Activated CD4-positive, alpha-beta T cell treated with anti-CD3 and anti-CD28 coated beads, Interleukin-2, amount 50 U/mL, for 16 hours (primary cell): ENCODE measurements at places on chromosomes 7 and 10.

DNA sequence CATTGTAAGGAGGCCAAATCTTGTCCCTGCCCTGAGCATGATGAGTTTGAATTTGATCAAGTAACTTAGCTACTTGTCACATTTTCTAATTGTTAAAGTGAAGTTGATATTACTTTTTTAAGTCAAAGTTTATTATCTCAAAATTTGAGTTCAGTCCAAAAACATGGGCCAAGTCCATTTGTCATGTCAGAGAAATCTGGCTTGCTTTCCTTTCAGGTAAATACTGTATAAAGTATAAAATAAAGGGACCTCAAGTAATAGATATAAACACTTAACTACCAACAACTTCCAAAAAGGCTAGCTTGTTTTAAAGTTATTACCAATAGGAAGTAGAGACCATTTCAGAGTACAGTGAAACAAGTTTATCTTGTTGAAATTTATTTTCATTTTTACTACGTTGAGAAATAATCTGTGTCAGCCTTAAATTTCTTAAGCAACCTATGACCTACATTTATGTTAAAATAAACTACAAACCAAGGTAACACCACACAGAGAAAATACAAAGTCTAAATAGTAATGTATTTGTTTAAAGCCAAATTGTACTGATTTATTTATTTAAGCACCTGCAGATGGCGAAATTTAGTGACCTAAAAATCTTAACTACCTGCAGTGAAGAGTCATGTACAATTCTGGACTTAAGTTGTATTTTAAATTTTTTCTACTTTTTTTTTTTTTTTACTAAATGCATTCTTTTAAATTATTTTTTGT lies 36.5 kb downstream of the FHIP2A start:
- no peak for DNase-seq

DNA sequence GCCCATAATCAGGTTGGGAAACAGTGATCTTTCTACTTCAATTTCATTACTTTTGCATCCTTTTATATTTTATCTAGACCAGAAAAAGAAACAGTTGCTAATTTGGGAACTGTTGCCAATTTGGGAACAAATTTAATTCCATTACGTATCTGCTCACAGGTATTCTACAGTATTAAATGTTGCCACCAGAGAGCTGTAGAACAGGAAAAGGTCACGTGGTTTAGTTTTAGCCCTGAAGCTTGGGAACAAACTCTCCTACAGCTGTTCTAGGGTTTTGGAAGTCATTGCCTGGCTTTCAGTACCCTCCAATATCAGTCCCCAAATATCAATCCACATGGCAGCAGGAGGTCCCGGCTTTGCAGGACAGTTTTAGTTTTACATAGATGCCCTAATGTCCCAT lies 172.7 kb downstream of the DGKI start:
- no peak for DNase-seq

- DNase-seq = no peak
Observed at GRCh38 chr10:72679838-72680241, 12.1 kb upstream of the MCU start.

GRCh38 chr7:47763063-47763974 lies 181.4 kb upstream of the TNS3 start:
- no peak for DNase-seq

- DNase-seq = no peak
Observed at GRCh38 chr10:95798096-95798855, 42.3 kb downstream of the ENTPD1 start.

- DNase-seq = no peak
Observed at GRCh38 chr7:101517304-101517703, 111.8 kb downstream of the MYL10 start.

DNA sequence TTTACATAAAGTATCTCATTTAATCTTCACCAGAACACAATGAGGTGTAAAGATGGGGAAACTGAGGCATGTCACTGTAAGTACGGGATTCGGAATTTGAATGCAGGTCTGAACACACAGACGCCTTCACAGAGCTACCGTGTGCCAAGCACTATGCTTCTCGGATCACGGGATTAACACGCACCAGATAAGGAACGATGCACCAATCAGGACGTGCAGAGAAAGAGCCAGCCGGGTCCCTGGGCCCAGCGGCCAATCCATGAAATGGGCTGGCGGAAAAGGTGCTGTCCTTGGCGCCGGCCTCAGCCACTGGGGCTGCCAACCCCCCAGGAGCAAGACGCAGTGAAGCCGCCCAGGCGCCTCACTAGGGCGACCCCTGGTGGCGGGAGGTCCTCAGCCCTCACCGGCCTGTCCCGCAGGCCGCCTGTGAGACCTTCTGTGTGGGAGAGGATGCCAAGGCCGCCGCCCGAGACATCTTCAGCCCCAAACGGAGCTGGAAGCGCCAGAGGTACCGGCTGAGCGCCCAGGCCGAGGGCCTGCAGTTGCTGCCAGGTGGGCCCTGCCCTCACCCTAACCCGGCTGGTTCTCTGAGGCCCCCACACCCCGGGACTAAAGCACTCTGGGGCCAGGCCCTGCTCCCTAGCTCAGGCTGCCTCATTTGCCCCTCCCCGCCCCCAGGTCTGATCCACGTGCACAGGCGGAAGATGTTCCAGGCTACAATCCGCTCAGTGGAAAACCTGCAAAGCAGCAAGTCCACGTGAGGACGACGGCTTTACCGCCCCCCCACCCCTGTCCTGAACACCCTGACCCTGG lies 15.6 kb downstream of the ATG9B start:
- DNase-seq = peak; percentile 92

GRCh38 chr7:5375925-5376324 lies 47.7 kb downstream of the TNRC18 start:
- DNase-seq = no peak

DNA sequence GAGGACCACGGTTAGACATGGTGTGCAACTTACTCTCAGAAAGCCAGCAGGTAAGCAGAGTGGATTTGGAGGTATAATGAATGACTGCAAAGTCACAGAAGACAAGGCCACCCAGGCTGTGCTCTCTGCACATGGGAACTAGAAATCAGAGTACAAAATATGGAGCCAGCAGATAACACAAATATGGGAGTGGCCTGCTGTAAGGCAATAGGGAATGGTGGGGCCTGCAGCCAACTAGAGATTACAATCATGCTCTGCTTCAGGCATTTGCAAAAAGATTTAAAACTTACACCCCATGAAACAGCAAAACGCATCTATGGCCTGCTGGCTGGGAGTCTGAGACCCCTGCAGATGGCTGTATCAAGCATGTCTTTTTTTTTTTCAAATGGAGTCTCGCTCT lies 47.0 kb downstream of the RGS10 start:
- no peak for DNase-seq

DNA sequence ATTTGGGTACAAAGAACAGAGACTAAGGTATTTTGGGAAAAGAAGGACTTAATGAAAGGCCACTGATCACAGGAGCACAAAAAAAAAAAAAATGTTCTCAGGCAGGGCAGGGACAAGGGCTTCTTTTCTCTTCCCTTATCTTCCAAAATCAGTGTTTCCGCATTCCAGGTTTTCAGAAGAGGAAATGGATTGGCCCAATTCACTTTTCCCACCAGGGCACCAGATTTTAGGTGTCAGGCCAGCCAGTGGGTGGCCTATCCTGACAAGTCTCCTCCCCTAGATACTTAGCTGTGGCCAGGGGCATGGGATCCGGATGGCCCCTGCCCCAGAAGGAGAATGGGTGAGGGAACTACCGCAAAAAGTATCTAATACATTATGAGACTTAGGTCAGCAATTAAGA lies 88.9 kb upstream of the WAC start:
- DNase-seq = no peak

DNA sequence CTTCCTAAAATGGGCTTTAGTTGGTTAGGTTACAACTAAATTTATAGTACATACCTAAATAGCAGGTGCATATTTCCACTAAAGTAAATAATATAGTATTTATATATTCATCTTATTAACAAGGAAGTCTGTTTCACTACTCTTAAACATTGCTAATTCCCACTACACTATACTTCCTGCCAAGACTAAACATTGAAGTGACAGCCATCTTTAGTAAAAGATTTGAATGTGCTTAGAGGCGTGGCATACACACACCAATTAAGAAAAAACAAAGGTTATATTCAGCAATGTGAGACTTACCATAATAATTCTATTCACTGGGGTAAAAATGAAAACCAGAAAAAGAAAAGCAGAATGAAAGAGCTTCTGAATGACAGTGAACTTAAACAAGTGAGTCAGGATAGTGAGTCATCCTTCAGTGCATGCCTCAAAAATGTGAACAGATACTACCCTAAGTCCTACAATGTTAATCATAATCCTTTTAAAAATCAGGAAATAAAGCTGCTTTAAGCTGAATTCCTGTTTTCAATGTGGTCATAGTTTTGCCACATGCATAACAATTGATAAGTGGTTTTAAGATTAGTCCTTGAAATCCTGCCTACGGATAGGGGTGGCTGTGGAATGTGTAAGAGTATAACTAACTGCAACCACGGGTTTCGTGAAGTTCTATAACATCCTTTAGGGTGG lies 59.4 kb downstream of the USP6NL start:
- peak; percentile 46 for DNase-seq

GRCh38 chr7:29115130-29115687 lies 31.1 kb downstream of the CPVL start:
- DNase-seq = no peak

- no peak for DNase-seq
Observed at GRCh38 chr10:88920986-88921593, 31.5 kb downstream of the ACTA2 start.
